ENCODE measurements at places on chromosomes 3 and 15.
A peak's percentile ranks its signal among the peaks of the same experiment; 100 is the strongest.

GRCh38 chr3:89155811-89156210 lies 48.4 kb downstream of the EPHA3 start:
- no peak for DNase-seq

GRCh38 chr15:89087830-89088604 lies at the start of gene ABHD2:
TSS of gene ABHD2 (plus strand) at chr15:89088456. CDS start at chr15:89116328, 27,872 bp downstream.
- DNase-seq = peak; percentile 100

GRCh38 chr3:137264843-137265330 lies 307.1 kb downstream of the IL20RB start:
- DNase-seq = no peak

- no peak for DNase-seq
Observed at GRCh38 chr15:55958349-55958748, 35.1 kb downstream of the NEDD4 start.

- DNase-seq = no peak
Observed at GRCh38 chr3:174116421-174116820, 718.9 kb downstream of the NLGN1 start.

GRCh38 chr3:15496341-15496664 lies 25.2 kb downstream of the COLQ start:
- DNase-seq = no peak

DNA sequence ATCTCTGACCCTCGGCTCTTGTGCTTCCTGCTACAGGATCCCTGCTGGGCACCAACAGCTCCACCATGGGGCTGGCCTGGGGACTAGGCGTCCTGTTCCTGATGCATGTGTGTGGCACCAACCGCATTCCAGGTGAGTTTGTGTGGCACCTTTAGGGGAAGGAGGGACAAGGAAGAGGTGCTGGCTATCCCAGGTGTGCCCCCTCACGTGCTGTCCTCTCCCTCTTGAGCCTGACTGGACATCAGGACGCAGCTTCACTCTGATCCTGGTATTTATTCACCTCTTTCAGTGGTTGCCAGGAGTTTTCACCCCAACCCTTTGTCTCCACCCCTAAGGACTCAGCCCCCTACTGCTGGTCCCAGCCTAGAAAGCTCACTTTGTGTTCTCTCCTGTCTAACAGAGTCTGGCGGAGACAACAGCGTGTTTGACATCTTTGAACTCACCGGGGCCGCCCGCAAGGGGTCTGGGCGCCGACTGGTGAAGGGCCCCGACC lies 960 bp downstream of the THBS1 start:
- DNase-seq = peak; percentile 73

DNA sequence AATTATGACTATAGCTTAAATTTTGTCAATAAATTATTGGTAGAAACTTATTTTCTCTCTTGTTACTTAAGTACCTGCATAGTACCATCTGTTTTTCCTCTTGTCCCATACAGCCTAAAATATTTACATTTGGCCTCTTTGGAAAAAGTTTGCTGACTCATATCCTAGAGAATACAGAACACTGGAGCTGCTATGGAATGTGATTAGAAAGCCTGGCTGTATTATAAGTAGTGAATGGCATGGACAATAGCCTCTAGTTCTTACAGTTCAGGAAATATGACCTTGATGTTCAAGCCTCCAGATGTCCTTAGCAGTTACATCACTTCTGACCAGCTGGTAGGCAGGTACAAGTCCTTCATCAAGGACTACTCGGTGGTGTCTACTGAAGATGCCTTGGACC lies 28.3 kb downstream of the ST8SIA2 start:
- no peak for DNase-seq

DNA sequence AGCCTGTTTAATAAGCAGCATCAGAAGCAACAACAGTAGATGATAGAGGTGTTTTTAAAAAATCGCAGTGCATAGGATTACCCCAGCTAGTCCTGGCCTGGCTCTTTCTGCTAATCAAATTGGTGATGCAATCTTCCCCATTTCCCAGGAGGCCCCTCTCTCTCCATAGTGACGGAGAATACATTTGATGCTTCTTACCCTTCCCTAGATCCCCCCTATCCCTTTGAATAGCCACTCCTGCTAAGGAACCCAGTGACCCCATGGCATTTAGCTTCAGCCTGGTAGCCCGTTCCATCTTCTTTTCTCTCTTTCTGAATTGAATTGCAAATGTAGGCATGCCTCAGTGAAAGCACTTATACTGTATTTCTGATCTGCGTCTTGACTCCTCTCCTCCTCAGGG lies 223.6 kb upstream of the GAP43 start:
- DNase-seq = no peak

GRCh38 chr3:188854772-188855149 lies 317.0 kb upstream of the TPRG1 start:
- DNase-seq = no peak

GRCh38 chr15:60351066-60351465 lies 46.7 kb downstream of the ANXA2 start:
- no peak for DNase-seq

GRCh38 chr15:76024021-76024768 lies 12.0 kb upstream of the NRG4 start:
- no peak for DNase-seq

DNA sequence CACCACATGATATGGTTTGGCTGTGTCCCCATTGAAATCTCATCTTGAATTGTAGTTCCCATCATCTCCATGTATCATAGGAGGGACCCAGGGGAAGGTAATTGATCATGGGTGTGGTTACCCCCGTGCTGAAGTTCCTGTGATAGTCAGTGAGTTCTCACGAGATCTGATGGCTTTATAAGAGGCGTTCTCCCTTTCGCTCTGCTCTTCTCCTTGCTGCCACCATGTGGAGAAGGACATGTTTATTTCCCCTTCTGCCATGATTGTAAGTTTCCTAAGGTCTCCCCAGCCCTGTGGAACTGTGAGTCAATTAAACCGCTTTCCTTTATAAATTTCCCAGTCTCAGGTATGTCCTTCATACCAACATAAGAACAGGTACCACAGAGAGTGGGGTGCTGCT lies 21.9 kb downstream of the OSTN start:
- no peak for DNase-seq

GRCh38 chr3:7306901-7307300 lies 446.0 kb downstream of the GRM7 start:
- DNase-seq = no peak

- peak; percentile 87 for DNase-seq
Observed at GRCh38 chr3:57068437-57069089, 8.1 kb downstream of the SPATA12 start.

- DNase-seq = no peak
Observed at GRCh38 chr3:194030372-194030771, 105.6 kb upstream of the HES1 start.

DNA sequence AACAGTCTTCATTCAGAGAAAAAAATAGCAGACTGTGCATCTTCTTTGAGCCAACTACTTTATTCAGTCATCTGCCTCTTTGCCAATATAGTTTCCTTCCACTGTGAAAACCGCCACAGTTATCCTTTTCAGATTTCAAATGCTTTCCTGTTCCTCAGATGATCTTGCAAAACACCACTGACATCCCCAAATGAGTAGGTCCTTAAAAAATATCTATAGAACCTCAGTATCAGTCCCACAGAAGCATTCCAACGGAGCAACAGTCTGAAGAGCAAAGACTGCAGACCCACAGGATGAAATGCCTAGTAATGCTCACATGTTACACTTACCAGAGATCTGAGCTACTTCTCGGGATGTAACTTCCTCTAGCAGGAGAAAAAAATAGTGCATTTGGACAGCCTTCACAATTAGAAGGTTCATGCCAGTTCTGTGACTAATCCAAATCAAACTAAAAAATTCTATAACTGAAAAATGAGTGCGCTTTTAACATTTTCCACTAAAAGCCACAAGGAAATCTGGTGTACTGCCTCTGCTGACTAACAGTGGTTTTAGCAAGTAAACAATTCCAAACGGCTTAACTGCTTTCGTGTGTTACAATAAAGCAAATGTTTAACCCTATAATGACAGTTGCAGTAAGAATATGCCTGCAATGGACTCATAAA lies at the start of gene ANKRD28:
TSS of gene ANKRD28 (minus strand) at position 338 of the 662 bp plus-strand sequence. CDS start 1,458 bp downstream, outside the sequence.
- DNase-seq = peak; percentile 96

GRCh38 chr3:48194446-48195071 lies 6.3 kb upstream of the CDC25A start:
- DNase-seq = no peak

DNA sequence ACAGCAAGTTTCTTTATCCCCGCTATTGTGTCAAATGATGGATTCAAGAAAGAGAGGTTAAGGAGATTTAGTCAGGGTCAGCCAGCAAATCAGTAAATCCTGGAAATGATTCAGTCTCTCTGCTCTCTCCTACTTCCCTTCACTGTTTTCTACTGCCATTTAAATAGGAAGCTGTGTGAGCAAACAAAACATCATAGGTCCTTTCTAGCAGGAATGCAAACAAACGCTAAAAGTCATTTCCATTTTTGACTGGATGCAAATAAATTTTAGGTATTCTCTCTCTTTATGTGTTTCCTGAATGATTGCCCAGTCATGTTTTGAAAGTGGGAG lies 299.4 kb upstream of the RORA start:
- no peak for DNase-seq

DNA sequence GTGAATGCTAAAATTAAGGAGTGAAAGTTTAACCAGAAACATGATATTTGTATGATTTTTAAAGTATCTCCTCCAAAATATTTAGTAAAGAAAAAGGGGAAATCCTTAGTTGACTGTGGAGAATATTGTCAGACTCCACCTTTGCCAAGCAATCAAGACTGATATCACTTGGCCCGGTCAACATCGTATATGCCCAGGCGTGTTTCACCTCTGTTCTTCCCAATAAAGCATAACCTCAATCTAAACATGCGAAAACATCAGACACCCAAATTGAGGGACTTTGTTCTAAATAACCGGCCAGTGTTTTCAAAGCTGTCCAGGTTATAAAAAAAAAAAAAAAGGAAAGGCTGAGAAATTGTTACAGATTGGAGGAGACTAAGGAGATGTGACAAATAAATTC lies 54.2 kb upstream of the PPP4R2 start:
- no peak for DNase-seq

- DNase-seq = peak; percentile 14
Observed at GRCh38 chr3:59212128-59212779, 162.4 kb upstream of the CFAP20DC start.

DNA sequence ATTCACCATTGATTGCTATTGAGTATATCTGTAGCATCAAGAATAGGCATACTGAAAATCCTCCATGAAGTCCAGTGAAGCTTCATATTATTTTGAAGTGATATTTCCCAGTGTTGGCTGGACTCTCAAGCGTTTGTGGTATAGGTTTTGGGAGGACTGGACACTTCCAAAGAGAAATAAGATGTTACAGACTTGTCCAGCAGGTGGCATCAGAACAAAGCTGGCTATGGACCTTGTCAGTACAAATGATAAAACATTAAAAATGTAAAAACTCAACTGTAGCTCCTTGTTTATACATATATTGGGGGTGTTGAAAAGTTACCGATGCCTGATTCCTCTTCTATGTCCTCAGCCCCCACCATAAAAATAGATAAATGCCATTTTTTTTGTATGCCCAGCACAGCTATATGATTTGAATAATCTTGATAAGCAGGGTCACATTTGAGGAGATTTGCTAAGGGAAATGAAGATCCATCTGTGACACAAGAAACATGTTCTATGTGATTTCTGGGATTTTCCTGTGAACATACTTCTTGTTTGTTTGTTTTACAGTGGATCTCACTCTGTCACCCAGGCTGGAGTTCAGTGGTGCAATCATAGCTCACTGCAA lies 54.5 kb upstream of the GOLGA6B start:
- DNase-seq = peak; percentile 11

DNA sequence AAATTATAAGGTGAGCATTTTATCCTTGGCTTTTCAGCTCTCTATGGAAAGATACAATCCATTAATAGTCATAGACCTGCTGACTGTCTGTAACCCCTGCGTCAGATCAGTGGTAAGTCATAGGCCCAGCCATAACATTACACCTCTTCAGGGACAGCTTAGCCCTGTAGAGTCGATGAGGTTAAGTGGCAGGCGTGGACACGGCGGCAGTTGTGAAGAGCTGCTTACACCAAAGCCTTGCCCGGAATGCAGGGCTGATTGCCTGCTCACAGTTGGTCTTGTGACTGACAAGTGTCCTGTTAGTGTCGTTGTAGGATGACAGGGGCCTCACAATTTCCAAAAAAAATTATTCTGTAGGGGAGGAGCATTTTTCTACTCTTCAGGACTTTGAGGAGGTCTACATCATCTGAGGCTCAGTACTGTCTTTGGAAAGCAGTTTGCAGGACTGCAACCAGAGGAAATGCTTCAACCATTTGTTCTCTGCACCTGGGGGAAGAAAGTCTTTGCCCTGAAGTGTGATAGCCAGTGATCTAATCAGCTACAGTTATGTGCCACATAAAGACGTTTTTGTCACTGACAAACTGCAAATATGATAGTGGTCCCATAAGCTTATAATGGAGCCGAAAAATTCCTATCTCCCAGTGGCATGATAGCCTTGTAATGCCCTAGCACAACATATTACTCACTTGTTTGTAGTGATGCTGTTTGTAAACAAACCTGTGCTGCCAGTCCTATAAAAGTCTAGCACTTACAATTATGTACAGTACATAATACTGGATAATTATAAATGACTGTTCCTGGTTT lies 14.9 kb upstream of the SELENOT start:
- DNase-seq = no peak

- DNase-seq = no peak
Observed at GRCh38 chr3:188931531-188931930, 240.2 kb upstream of the TPRG1 start.

DNA sequence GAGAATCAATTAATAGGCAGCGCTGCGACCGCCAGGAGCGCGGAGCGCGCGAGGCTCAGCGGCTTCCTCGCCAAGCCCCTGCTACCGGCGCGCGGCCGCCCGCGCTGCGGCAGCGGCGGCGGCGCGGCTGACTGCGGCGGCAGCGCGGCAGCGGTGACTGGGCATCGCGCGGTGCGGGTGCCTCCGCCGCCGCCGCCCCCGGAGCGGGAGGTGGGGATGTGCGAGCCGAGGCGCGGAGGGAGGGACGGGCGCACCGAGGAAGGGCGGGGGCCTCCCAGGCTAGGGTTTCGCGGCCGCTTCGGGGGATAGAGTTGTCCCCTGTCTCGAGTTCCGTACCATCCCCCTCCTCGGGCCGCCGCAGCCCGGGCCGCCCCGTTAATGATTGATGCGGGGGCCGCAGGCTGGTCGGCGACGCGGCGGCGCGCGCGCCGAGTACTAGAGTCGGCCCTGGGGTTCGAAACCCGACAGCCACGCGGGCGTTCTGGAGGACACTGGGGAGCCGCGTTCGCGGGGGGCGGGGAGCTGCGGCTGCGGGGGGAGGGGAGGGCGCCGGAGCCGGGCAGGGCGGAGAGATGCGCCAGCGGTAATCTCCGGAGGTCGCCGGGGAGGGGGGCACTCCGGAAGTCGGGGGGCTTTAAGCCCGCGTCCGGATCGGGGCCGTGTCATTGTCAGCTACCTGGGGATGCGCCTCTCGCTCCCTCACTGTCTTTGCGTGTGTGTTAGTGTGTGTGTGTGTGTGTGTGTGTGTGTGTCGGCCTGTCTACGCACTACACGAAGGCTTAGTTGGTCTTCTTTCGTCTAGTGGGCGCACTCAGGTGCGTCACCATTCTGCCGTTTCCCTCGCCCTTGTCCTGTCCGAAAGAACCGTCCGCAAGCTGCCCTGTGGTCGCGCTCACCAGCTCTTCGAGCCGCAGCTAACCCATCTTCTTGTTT lies at the start of gene PAQR9:
TSS of gene PAQR9 (minus strand) at position 159 of the 933 bp plus-strand sequence. CDS start 338 bp downstream, outside the sequence.
- no peak for DNase-seq

GRCh38 chr3:177561769-177562392 lies 364.6 kb upstream of the TBL1XR1 start:
- no peak for DNase-seq

GRCh38 chr3:45993421-45994027 lies 2.1 kb downstream of the FYCO1 start:
- DNase-seq = no peak

GRCh38 chr15:26146202-26146601 lies 283.1 kb upstream of the ATP10A start:
- DNase-seq = no peak

All from GM04503 (cell line).